Esophagus muscularis mucosa (tissue), 4 donors: ENCODE measurements at places on chromosomes 3 and 15. TPM values are rescaled to one million over a fixed set of nuclear protein-coding genes. Genes with fewer than 3 reads are reported as not detected.

Gene IL17RC
- 60.3 TPM for total RNA-seq

Gene FGD5
- 16.2 TPM for total RNA-seq

Gene HIGD2B
- total RNA-seq = not detected

Gene CYP8B1
- total RNA-seq = not detected

Gene RBMS3
- 53.0 TPM for total RNA-seq

Gene RLBP1
- 0.50 TPM for total RNA-seq

Gene CSTA
- total RNA-seq = 3.3 TPM

Gene FANCD2OS
- not detected for total RNA-seq

Gene CADM2
- 16.2 TPM for total RNA-seq

Gene CACNA2D2
- total RNA-seq = 0.84 TPM

Gene CYP1A1
- 1.5 TPM for total RNA-seq

Gene CLEC3B
- total RNA-seq = 144 TPM

GRCh38 chr3:189689625-189690024 lies 58.4 kb downstream of the TP63 start:
- H3K36me3 ChIP-seq = no peaks in the 10 kb centered on the region
- DNase-seq = no peak
- H3K4me3 ChIP-seq = no peak overlapping the region
- no peaks in the 10 kb centered on the region for H3K4me1 ChIP-seq

DNA sequence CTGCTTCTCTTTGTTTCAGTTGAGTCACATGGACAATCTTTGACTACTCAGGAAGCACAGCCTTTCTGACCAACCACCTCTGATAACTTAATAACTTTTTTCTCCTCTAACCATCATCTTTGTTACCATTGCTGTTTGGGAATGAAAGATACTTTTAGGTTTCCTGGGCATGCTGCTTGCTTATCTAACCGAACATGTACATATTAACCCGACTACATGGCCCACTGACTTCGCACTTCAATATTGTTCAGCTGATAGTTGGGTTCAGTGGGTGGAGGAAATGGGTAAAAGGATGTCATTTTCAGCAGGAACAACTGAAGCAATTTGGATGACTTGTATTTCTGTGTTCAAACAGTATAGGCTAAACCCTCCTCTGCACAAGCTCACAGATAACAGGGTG lies 214.3 kb downstream of the SQOR start:
- no peak for DNase-seq
- H3K27ac ChIP-seq = no peak overlapping the region
- H3K4me3 ChIP-seq = no peak overlapping the region
- no peaks in the 10 kb centered on the region for H3K36me3 ChIP-seq
- H3K27me3 ChIP-seq = no peaks in the 10 kb centered on the region
- H3K4me1 ChIP-seq = no peaks in the 10 kb centered on the region

GRCh38 chr3:69772152-69772867 lies 33.0 kb downstream of the MITF start:
- H3K4me3 ChIP-seq = no peak overlapping the region
- DNase-seq = no peak
- H3K4me1 ChIP-seq = peaks cover 48% of the 10 kb centered on the region
- H3K27ac ChIP-seq = no peak overlapping the region

DNA sequence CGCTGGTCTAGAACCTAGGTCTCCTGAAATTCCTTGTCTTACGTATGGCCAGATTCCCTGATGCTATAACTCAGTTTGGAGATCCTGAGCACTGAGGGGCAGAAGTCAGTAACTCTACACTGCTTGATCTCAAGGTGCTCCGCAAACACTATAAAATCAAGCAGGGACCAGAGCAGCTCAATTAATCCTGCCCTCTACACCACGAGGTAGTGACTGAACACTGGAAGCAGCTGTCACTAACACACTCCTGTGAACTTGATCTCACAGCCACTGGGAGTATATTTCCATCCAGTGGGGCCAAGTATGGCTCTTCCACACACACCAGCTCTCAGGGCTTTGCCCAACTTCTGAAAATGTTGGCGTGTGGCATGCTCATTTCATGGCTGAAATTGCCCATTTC lies 51.0 kb downstream of the EDEM1 start:
- no peak overlapping the region for H3K4me3 ChIP-seq
- no peak overlapping the region for H3K27ac ChIP-seq
- DNase-seq = no peak
- no peaks in the 10 kb centered on the region for H3K4me1 ChIP-seq
- no peaks in the 10 kb centered on the region for H3K27me3 ChIP-seq
- no peaks in the 10 kb centered on the region for H3K36me3 ChIP-seq

- H3K4me3 ChIP-seq = no peak overlapping the region
- peaks cover 8% of the 10 kb centered on the region for H3K4me1 ChIP-seq
- peaks cover 16% of the 10 kb centered on the region for H3K36me3 ChIP-seq
- no peak overlapping the region for H3K27ac ChIP-seq
- no peaks in the 10 kb centered on the region for H3K27me3 ChIP-seq
Observed at GRCh38 chr3:10226293-10226692, 22.0 kb upstream of the TATDN2 start.

DNA sequence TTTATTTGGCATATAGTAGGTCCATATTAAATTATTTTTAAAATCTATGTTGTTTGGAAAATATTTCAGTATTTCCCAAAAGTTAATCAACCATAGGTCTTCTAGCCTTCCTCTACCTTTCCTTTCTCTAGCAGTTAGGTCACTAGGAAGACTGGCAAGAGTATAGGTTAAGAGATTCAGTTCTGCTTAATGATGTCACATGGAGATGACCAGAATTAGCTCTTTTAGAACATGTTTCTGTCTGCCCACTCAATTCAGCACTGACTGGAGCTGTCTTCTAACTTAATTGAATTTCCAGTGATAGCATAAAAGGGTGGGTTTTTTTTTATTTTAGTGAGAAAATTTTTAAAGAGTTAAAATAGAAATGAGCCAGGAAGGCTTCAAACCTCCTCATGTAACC lies 23.8 kb upstream of the ZBED2 start:
- no peak overlapping the region for H3K4me3 ChIP-seq
- no peaks in the 10 kb centered on the region for H3K36me3 ChIP-seq
- DNase-seq = no peak
- no peaks in the 10 kb centered on the region for H3K4me1 ChIP-seq
- H3K27ac ChIP-seq = no peak overlapping the region

- no peaks in the 10 kb centered on the region for H3K4me1 ChIP-seq
- no peak overlapping the region for H3K4me3 ChIP-seq
- H3K27me3 ChIP-seq = no peaks in the 10 kb centered on the region
- DNase-seq = no peak
Observed at GRCh38 chr15:65410036-65410435, 12.7 kb downstream of the IGDCC4 start.

- H3K4me3 ChIP-seq = no peak overlapping the region
- no peaks in the 10 kb centered on the region for H3K36me3 ChIP-seq
- H3K27ac ChIP-seq = no peak overlapping the region
- DNase-seq = peak; percentile 39
- H3K4me1 ChIP-seq = no peaks in the 10 kb centered on the region
Observed at GRCh38 chr3:32956750-32957570, 5.5 kb downstream of the CCR4 start.

DNA sequence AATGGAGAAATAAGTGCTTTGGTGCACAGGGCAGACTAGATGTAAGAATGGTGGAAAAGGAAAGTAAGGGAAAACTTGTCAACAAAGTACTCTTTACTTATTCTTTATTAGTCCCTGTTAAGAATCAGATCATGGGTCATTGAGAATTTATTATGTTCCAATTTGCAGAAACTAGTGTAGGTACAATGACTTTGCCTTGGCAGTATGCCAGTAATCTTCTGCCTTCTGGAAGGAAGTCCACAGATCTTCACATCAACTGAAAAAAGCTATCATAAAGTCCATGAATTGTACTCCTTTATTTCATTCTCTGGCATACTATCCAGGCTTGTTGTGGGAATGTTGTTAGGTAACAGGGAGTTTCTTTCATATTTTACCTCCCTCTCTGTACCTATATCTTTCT lies 88.2 kb upstream of the FLNB start:
- H3K27ac ChIP-seq = peak overlapping the region; percentile 55
- H3K4me1 ChIP-seq = peaks cover 51% of the 10 kb centered on the region

GRCh38 chr15:51322621-51323296 lies 15.6 kb downstream of the CYP19A1 start:
- no peak for DNase-seq
- H3K36me3 ChIP-seq = no peaks in the 10 kb centered on the region
- no peak overlapping the region for H3K4me3 ChIP-seq
- no peak overlapping the region for H3K27ac ChIP-seq
- H3K4me1 ChIP-seq = peaks cover 11% of the 10 kb centered on the region

GRCh38 chr15:36645106-36645505 lies 65.7 kb downstream of the CDIN1 start:
- no peak overlapping the region for H3K27ac ChIP-seq
- no peak for DNase-seq
- no peaks in the 10 kb centered on the region for H3K27me3 ChIP-seq
- peaks cover 21% of the 10 kb centered on the region for H3K4me1 ChIP-seq
- no peaks in the 10 kb centered on the region for H3K36me3 ChIP-seq

DNA sequence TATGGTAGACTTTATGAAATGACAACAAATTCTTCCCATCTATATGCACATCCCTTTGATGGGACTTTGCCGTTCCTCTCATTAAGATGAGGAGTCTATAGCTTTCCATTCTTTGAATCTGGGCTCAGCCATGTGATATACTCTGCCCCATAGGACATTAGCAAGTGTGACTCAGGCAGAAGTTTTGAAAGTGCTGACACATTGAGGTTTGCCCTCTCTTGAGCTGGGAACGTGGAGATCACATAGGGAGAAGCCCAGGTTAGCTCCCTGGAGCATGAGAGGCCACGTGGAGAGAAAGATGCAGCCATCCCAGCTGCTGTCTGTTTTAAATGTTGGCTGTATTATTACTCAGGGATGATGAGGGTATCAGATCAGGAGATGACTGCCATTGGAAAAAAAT lies 67.7 kb upstream of the OXTR start:
- no peaks in the 10 kb centered on the region for H3K27me3 ChIP-seq
- H3K27ac ChIP-seq = no peak overlapping the region
- DNase-seq = no peak
- no peaks in the 10 kb centered on the region for H3K36me3 ChIP-seq
- no peaks in the 10 kb centered on the region for H3K4me1 ChIP-seq
- no peak overlapping the region for H3K4me3 ChIP-seq

DNA sequence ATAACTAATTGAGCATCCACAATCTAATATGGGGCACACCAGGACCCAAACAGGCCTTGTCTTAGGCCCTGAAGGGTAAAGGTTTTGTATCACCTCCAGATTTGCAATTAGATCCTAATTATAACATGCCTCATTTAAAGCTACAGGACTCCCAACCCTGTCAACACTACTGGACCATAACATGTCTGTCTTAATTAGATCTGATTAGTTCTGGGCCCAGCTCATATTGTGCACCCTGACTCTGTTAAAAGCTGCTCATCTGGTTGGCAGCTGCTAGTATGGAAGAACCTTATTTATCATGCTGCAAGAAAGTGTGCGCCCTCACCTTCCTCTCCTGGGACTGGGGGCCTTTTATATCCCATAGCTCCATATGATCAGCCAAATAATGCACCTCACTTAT lies 457.8 kb downstream of the ROBO1 start:
- no peaks in the 10 kb centered on the region for H3K27me3 ChIP-seq
- H3K27ac ChIP-seq = no peak overlapping the region
- H3K4me3 ChIP-seq = no peak overlapping the region
- no peaks in the 10 kb centered on the region for H3K4me1 ChIP-seq
- no peaks in the 10 kb centered on the region for H3K36me3 ChIP-seq
- no peak for DNase-seq

DNA sequence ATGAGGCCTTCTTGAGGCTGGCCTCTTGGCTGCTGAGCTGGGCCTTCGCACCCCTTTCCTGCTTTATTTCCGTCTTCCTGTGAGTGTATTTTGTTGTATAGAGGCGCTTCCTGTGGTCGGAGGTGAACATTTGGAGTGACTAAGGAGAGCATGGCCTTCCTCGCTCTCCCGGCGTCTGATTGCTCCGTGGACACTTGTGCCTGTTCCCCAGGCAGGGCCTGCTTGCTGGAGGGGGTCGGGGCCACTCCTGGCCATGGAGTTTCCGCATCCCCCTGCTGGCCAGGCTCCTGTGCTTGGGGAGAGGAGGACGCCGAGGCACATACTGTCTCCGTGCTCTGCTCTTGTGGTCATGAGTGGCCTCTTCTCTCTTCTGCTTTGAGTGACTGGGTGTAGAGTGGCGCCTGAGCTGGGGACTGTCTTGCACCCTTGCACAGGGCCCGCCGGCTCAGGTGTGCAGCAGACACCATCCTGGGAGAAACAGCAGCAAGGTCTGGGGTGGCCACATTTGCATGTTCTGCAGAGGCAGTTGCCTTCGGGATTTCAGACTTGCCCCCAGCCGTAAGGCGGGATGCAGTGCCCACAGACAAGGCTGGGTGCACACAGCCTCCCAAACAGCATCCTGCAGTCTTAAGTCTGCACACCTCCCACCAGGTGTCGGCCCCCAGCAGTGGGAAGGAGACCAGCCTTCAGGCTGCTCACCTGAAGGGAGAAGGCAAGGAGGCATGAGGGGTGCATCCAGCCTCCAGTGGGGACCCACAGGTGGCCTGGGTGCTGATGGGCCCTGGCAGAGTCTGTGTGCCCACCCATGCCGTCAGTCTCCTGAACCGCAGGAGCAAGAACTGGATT lies 16.4 kb downstream of the KLF13 start:
- H3K27ac ChIP-seq = peak overlapping the region; percentile 85
- DNase-seq = no peak
- no peak overlapping the region for H3K4me3 ChIP-seq
- no peaks in the 10 kb centered on the region for H3K27me3 ChIP-seq
- peaks cover 4% of the 10 kb centered on the region for H3K36me3 ChIP-seq

- no peaks in the 10 kb centered on the region for H3K4me1 ChIP-seq
- no peak overlapping the region for H3K27ac ChIP-seq
- no peak for DNase-seq
- H3K27me3 ChIP-seq = no peaks in the 10 kb centered on the region
- H3K4me3 ChIP-seq = no peak overlapping the region
Observed at GRCh38 chr3:80677796-80678195, 910.0 kb upstream of the ROBO1 start.

DNA sequence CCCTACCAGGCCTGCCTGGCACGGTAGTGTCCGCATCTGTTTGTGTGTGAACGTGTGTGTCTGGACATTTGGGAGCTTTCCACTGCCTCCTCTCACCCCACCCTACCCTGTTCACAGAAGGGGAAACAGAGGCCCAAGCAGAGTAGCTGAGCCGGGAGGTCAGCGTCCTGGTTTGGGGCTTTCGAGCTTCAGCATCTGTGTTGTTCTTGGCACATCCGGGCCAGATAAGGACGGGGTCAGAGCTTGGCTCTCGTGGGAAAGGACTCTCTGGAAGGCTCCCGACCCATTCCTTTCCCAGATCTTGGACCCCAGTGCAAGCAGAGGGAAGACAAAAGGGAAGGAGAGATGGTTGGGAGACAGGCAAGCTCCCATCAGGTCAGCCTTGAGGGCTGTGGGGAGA lies 6.3 kb upstream of the PTH1R start:
- DNase-seq = no peak
- H3K4me1 ChIP-seq = peaks cover 58% of the 10 kb centered on the region
- H3K4me3 ChIP-seq = no peak overlapping the region
- no peak overlapping the region for H3K27ac ChIP-seq

DNA sequence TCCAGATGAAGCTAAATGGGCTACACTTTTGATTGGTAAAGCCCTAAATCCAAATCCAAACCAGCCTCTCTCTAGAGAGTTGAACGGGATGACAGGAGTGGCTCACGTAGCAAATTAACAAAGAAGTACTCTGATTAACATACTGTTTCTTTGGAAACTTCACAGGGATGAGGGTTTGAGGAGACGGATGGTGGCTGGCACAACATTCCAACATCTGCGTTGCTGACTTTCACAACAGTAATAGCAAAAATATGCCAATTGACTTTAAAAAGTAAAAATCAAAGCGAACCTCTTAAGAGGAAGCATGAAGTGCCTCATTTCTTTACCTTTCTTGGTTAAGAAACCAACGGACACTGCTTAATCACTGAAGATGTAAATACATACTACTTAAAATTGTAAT lies 181.4 kb downstream of the TBL1XR1 start:
- H3K36me3 ChIP-seq = no peaks in the 10 kb centered on the region
- DNase-seq = no peak
- no peaks in the 10 kb centered on the region for H3K27me3 ChIP-seq
